Renal cortex interstitium (tissue), 15 donors: ENCODE measurements at places on chromosomes 6 and 20.

DNA sequence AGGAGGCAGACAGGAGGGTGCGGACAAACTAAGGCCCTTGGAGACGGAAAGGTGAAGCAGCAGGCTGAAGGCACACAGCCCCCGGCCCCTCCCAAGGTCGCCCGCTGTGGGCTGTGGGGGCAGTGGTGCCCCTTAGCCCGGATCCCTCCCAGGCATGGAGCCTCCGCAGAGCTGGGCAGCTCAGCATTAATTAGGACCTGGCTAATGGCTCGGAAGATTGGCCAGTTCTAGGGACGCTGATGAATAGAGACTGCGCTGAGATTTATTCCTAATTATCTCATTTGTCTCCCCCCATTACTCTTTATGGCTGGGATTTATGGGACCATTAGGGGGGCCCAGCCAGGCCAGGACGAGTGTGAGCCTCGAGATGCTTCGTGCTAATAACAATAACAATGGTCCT lies 20.4 kb downstream of the MDFI start:
- no peak for DNase-seq

DNA sequence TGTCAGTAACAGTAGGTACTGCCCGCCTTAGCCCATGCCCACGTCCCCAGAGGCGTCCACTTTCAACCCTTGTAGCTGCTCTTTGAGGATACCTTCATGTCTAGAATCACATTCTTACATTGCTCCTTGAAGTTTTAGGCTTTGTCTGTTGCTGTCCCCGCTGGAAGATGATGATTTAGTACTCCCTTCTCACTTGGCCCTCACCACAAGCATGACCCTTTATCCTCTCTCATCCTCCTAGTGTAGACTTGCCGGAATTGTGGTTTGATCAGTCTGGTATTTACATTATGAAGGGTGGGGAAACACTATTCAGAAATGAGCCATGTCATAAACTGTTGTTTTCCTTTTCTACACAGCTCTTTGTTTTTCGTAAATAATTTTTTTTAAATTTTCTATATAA lies 87.4 kb downstream of the ARID1B start:
- no peak for DNase-seq

DNA sequence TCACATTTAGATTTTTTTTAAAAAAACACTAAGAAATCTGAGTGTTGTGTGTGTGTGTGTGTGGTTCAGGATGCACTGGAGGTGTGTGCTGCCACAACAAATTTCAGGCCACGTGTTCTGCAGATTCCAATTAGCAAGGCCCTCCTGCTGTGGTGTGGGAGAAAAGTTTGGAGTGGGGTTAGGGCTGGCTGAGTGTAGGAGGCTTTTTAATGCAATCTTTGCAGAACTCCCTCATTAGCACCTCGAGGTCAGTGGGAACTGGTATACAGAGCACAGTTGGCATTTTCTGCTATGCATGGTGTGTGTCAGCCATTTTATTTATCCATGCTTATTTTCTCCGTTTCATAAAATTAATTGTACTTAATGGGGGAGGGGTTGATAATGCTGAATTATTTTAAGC lies 187.6 kb downstream of the SOX4 start:
- no peak for DNase-seq

GRCh38 chr6:147507162-147508041 lies 1.1 kb upstream of the SAMD5 start:
- no peak for DNase-seq

GRCh38 chr20:32034581-32035425 lies 17.2 kb upstream of the HCK start:
- no peak for DNase-seq

DNA sequence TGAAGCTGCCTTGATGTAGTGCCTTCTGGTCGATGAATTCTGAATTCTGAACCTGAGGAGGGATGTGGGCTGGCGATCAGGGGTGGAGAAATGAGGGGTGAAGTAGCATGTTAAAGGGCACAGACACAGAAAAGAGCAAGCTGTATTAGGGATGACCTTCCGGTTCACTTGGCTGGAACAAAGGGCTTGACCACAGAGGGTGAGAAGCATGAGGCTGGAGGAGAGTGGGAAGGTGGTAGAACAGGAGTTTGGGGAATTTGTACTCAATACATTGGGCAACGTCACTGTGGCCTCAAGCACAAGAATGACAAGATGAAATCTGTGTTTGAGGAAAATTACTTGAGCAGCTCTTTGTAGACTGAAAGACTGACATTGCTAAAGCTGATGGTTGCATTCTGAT lies 155.8 kb downstream of the SOBP start:
- DNase-seq, result no peak

DNA sequence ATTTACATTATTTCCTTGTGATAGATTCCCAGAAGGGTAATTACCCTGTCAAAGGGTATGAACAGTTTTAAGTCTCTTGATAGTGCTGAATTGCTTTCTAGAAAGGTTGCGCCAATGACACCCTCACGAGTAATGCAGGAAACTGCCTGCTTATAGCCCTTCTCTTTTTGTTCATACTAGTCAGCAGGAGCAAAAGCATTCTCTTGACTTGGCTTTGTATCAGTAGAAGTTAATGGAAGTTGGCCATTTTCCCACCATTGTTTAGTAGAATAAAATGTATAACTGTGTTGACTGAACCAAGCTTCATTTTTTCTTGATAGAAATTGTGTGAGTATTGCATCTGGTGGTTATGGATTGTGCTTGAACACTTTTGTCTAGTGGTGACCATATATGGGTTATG lies 100.1 kb downstream of the FARS2 start:
- no peak for DNase-seq

- no peak for DNase-seq
Measured at GRCh38 chr20:47666304-47666703, 119.0 kb downstream of the SULF2 start.

- no peak for DNase-seq
Measured at GRCh38 chr20:4817230-4817671, 95.5 kb downstream of the PRND start.

- no peak for DNase-seq
Measured at GRCh38 chr6:161792851-161793493, 519.1 kb upstream of the AGPAT4 start.

DNA sequence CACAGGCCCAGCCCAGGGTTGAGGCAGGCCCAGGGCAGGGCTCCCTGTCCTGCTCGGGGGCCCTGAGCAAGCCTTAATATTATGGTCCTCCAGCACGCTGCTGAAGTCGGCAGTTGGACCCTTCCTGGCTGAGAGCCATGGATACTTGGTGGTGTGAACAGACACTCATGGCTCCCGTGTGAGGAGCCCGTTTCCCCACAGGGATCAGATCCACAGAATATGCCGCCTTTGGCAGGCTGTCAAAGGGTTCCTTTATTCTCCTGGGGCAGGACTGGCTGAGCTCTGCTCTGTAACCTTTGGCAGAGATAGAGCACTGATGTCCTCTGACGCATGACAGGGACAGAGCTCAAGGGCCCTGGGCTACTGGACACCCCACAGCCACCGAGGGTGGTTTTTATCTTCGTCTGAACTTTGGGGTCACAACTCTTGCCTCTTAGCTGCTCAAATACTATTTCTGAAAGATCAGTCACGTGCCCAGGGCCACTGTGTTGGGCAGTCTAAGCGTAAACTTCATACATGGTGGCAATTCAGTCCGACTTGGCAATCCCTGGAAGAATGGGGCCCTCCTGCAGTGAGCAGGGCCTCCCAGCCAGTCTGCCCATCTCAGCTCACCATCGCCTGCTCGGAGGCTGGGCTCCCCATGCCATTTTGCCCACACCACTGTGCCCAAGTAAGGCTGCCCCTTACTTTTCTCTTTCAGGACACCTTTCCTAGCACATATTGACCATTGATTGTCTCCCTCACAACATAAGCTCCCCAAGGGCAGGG lies 49.1 kb downstream of the TTI1 start:
- no peak for DNase-seq

DNA sequence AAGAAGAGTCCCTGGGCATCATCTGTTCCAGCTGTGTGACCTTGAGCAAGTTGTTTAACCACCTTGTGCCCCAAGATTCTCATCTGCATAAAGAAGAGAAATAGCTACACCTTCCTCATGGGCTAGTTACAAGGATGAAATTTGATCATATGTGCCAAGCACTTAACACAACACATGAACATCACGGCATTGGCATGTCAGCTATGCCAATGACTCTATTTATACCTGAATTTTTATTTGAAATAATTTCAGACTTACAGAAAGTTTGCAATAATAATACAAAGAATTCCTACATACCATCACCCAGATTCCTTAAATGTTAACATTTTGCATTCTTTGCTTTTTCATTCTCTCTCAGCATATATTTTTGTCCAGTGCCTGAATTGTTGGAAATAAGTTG lies 21.0 kb upstream of the TCF15 start:
- DNase-seq, result no peak

DNA sequence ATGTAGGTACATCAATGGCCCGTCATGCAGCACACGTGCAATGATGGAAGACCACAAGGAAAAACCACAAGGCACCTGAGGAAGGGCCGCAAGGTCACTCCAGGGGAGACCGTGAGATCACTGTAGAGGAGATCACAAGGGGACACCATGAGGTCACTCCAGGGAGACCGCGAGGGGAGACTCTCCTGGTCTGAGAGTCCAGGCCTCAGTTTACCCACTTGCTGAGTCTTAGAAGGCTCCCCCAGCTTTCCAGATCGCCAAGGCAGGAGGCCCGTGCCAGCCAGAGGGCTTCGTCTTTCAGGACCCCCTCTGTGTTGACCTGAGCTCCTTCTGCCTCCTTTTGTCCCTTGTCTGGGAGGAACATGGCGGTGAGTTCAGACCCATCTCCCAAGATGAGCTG lies 232.2 kb downstream of the ERMARD start:
- DNase-seq, result no peak

DNA sequence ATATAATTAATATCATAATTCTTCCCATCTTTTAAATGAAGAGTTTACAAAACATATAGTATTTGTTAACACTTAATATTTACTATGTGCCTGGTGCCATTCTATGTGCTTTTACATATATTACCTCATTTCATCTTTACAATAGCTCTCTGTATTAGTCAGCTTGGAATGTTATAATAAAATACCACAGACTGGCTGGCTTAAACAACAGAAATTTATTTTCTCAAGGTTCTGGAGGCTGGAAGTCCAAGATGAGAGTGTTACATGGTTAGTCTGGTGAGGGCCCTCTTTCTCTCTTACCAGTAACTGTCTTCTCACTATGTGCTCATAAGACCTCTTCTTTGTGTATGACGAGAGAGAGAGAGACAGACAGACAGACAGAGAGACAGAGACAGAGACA lies 110.2 kb downstream of the NKAIN2 start:
- no peak for DNase-seq

- no peak for DNase-seq
Measured at GRCh38 chr20:19913927-19914614, 103.1 kb upstream of the NAA20 start.

- DNase-seq, result no peak
Measured at GRCh38 chr6:82362878-82363427, 664 bp upstream of the TPBG start.

- DNase-seq, result no peak
Measured at GRCh38 chr6:105211831-105212230, 32.0 kb upstream of the POPDC3 start.

- no peak for DNase-seq
Measured at GRCh38 chr20:9255171-9255570, 186.3 kb downstream of the PLCB4 start.

DNA sequence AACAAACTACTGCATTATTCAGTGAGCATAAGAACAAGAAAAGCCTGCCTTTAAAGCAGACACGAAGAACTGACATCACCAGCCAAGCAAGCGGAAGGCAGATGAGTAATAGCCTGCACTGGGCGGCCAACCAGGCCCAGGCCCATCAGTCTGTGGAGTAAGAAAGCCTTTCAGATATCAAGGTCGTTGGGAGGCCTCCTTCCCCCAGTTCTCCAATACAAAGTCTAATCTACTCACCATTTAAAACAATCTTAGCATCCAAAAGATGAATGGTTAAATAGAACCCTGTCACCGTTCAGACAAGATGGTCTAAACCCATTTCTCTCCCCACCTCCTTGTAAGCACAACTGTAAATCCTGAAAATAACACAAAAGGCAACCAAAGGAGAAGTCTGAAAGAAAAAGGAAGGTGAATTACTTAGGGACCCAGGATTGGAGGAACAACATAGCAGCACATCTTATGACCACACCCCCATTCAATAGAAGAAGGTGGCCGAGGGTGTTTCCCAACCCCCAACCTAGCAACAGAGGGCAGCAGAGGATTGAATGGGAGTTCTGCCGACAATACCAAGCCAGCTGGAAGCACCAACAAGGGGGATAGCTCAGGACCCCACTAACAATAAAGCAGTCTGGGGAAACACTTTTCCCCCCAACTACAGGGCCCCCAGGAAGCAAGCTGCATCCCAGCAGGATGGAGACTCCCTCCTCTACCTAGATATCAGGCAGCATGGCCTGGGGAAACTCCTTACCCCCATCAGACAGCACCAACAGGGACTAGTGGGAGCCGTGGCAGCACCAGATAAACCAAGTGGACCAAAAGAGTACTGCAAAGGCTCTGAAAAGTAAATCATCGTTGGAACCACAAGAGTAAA lies 67.9 kb downstream of the ZHX3 start:
- no peak for DNase-seq

DNA sequence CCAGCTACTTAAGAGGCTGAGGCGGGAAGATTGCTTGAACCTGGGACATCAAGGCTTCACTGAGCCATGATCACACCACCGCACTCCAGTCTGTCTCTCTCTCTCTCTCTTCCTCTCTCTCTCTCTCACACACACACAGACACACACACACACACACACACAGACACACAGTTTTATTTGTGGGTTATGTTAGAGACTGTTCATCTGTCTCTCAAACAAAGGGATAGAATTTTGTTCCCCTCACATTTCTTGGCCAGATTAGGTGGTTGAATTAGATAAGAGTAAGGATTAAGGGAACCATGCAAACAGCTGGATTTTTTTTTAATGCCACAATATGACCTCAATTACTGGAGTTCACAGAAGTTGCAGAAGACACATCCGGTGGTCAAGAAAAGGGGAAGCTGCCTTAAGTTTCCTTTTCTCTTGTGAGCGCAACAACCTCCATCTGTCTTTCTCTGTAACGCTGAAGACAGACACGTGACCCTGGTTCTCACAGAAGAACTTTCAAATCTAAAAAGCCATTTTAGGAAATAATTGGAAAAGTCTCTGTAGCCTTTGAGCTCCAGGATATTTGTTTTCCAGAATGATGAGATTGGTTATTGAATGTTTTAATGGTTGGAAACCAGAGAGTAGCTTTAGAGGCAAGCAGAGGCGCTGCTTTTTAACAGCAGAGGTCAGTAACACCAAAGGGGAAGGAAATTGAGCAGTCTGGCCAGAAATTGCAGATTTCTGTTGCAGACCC lies 32.9 kb upstream of the LGSN start:
- no peak for DNase-seq

DNA sequence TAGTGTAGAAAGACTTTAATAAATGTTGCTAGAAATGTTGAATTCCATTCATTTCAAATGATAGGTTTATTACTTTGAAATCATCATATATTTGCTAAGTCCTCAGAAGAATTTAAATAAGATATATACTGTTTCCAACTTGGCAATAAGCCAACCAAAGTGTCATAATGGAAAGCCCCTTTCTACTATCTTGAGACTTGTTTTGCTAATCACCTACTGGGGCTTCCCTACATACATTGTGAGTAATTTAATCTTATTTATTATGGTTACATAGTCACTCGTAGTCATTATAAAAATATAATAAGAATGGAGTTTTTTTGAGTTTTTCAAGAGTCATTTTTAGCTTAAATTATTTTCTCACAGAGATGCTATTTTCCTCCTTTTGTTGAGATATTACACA lies 20.7 kb downstream of the COL19A1 start:
- no peak for DNase-seq

- DNase-seq, result no peak
Measured at GRCh38 chr20:61694682-61695081, 371.0 kb downstream of the TAF4 start.

GRCh38 chr6:43285832-43286231 lies 12.2 kb upstream of the SLC22A7 start:
- DNase-seq, result no peak
